ENCODE measurements at places on chromosomes 3 and 15.

- DNase-seq, result no peak
Measured at GRCh38 chr3:88918841-88919240, 188.6 kb upstream of the EPHA3 start.

DNA sequence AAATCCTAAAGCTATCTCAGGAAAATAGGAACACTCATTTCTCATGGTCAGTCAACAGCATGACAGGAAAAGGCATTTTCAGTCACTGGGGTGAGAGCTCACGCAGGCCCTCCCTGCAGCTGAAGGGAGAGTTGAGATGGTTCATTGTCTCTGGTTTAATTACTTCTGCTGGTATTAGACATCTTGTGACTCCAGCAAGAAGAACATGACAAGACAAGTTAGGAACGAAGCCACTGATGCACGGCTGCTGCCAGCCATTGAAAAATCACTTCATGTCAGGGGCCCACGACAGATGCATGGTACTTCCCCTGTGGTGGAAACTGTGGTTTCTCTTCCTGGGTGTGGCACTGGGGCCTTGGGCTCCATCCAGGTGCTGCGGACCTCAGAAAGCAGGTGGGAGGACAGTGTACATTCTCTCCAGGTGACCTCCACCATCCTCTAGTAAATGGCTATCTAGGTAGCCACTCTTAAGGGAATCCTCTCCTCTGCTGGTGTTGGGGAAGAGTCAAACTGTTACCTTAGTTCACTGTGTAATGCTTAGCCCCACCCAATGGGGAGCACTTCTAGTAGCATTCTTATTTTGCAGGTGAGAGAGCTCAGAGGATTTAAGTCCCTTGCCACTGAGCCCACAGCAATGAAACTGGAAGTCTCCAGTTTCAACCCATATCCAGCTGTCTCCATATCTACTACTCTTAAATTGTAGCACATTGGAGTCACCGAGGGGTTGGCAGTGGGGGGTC, 274.2 kb downstream of the LRTM1 start:
- DNase-seq, result no peak

- DNase-seq, result no peak
Measured at GRCh38 chr3:151869181-151869580, 4.3 kb upstream of the SUCNR1 start.

- DNase-seq, result no peak
Measured at GRCh38 chr3:47414666-47415587, 34.1 kb downstream of the PTPN23 start.

GRCh38 chr3:52986938-52987337, 58.9 kb downstream of the SFMBT1 start:
- DNase-seq, result no peak

GRCh38 chr15:92393071-92393979, at the start of gene ST8SIA2:
Gene ST8SIA2 (plus strand): TSS chr15:92393881. CDS start chr15:92394065, 184 bp downstream.
- no peak for DNase-seq

DNA sequence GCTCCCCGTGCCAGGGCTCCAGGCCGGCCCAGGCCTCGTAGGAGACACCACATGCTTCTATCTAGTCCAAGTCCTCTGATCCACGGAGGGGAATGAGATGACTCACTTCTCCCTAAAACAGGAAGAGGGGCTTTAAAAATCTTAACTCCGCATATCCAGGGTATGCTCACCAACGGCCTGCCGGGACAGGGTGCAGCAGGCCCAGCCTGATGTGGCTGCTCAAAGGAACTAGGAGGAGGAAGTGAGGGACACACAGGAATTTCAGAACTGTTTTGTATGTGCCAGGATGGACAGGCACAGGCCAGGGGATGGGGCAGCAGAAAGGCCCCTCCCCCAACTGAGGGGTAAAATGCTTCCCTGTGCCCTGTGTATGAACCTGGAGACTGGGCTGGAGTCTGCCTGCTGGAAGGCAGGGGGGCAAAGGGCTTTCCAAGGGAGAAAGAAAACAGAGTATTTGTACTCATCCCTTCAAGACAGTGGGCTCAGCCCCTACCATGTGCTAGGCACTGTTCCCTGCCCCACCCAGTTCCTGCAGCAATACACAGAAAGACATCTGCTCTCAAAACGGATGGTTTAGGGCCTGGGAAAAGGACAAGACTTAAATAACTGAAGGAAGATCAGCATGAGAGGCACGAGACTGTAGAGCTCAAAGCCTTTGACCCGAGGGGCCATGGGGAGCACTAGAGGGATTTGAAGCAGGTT, 22.1 kb downstream of the CHDH start:
- DNase-seq, result no peak

GRCh38 chr3:59734061-59734460, 684.2 kb upstream of the CFAP20DC start:
- no peak for DNase-seq

DNA sequence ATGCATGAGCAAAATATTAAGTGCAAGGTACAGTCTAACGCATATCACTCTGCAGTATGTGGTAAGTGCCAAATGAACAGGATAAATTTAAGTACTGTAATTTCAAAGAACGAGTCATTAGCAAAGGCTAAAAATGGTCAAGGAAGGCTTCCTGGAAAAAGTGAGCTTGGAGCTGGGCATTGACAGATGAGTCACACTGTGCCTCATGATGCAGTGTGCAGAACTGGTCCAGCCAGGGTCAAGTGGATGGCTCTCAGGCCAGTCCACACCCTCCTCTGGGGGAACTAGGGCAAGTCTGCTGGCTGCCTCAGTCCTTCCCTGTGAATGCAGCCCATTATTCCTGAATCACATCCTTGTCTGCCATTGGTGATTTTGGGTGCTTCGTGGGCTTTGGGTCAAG, 76.3 kb downstream of the CACNA1D start:
- no peak for DNase-seq

DNA sequence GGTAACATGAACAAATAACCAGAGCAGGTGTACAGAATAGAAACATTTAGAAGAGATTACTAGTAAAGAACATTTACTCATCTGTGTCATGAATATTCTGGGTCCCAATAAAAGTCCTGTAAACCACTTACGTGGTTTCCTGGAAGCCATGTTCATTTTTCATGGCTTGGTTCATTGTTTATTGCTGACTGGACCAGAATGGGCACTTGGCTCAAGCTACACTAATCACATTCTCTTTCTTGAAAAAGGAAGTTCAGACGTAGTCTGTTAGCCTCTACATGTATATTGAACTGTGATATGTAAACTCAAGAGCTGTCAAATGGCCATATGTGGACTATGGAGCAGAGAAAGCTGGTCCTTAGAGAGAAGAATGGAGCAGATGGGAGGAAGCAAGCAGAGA, 138.3 kb upstream of the FAM3D start:
- DNase-seq, result no peak

DNA sequence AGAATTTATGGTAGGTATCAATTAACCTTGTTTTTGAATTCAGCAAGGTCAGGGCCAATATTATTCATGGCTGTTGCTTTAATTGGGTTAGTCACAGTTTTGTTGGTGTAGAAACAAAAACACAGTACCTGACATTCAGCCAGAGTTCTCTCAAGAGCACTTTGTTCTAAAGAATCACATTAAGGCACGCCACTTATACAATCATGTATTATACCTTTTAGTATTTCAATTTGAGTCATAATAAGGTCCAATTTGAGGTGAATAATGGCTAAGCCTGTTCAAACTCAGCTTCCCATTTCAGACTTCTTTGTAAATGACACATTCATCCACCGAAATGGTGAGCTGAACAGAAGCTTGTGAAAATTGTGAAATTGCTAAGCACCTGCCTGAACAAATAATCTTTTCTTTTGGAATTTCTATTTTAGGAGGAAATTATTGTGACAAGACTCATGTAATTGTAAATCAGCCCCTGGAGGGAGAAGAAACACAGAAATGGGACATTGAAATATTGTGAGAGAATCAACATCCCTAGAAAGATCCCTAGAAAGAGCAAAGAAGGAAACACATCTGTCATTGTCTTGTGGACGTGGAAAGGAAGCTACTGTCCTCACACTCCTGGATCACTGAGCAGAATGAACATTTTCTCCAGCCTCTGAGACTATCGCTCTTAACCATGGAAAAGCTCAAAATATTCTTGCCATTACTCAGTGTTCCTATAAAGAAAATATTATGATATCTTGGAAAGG, 29.3 kb downstream of the RIOX2 start:
- no peak for DNase-seq

- no peak for DNase-seq
Measured at GRCh38 chr3:128551867-128552266, 58.9 kb upstream of the GATA2 start.

GRCh38 chr3:13648060-13649001, 99.4 kb downstream of the FBLN2 start:
- no peak for DNase-seq

DNA sequence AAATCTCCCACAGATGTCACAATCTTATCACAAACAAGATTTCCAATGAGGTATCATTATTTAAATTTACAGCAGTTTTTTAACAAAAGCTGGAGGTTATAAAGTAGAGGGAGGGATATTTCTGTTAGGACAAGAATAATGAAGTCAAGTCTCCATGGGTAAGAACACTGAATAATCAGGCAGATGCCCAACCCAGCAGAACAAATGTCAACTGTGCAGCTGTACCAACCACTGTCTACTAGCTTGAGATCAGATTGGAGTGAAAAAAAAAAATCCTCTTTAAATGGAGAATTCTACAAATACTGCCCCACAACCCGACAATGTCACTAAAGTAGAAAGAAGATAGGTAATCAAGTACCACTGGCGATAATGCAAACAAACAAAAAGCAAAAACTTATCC, 30.3 kb downstream of the DHX36 start:
- no peak for DNase-seq

DNA sequence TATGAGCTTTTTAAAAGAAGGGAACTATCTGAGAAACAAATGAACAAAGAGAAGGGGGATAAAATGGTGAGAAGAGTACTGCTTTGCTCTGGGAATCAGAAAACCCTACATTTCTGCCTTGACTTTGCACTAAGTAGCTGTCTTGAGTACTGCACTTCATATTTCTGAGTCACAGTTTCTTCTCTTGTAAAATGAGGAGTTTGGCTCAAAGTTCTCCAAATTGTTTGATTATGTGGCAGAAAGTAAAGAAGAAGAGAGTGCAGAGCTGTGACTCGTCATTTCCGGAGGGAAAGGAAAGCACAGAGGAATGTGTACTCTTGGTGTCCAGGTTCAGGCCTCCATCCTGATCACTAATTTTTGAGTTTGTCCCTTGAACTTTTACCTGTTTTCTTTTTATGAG, 54.7 kb downstream of the TP63 start:
- no peak for DNase-seq

DNA sequence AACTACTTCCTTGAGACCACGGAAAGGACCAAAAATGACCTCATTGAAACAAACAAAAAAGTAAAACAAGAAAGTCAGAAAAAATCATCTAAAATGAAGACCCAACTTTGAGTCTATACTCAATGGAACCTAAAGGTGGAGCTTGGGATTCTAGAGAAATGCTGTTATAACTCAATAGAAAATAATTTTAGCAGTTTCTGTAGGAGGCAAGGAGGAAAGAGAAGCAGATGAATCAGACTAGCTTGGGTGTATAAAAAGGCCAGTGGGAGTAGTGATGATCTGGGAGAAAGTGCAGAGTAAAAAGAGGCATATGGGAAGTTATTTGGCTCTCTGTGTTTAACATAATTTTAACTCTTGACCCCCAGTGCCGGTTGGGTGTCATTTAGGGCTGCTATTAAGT, 94.4 kb downstream of the TMCO5A start:
- no peak for DNase-seq

DNA sequence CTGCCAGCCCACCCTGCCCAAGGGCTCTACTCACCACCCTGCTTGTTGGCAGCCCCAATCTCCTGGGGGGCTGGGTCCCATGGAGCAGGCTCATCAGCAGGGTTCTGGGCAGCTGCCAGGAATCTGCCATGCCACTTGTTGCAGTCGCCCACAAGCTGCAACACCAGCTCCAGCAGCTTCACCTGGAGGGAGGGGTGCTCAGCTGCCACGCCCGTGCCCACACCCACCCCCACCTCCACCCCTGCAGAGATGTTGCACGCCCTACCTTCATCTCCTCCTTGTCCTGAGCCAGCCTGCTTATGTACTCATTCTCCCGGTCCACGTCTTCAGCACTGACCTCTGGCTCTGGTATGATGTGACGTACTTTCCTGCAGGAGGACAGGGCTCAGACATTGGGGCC, 77.9 kb upstream of the C2CD4B start:
- no peak for DNase-seq

GRCh38 chr3:189833266-189833665, 202.1 kb downstream of the TP63 start:
- DNase-seq, result no peak

- DNase-seq, result no peak
Measured at GRCh38 chr3:133490468-133491351, 82.8 kb upstream of the CDV3 start.

DNA sequence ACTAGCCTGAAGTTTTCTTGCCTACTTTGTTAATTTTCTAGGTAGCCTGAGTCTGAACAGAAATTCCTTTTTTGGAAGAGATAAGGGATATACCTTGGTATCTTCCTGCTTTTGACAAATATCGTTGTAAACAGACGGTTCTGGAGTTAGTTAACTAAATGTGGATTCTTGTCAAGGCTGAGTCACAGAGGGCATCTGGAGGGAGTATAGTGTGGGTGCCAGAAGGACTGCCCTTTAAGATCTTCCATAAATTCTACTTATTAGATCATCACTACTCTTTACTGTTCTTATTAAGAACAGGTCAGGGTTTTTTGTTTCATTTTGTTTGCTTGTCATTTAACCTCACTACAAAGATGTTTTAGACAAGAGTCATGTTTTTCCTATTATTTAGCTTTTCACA, 125.3 kb upstream of the SKOR1 start:
- DNase-seq, result no peak

GRCh38 chr15:60370105-60370868, 27.5 kb downstream of the ANXA2 start:
- no peak for DNase-seq

DNA sequence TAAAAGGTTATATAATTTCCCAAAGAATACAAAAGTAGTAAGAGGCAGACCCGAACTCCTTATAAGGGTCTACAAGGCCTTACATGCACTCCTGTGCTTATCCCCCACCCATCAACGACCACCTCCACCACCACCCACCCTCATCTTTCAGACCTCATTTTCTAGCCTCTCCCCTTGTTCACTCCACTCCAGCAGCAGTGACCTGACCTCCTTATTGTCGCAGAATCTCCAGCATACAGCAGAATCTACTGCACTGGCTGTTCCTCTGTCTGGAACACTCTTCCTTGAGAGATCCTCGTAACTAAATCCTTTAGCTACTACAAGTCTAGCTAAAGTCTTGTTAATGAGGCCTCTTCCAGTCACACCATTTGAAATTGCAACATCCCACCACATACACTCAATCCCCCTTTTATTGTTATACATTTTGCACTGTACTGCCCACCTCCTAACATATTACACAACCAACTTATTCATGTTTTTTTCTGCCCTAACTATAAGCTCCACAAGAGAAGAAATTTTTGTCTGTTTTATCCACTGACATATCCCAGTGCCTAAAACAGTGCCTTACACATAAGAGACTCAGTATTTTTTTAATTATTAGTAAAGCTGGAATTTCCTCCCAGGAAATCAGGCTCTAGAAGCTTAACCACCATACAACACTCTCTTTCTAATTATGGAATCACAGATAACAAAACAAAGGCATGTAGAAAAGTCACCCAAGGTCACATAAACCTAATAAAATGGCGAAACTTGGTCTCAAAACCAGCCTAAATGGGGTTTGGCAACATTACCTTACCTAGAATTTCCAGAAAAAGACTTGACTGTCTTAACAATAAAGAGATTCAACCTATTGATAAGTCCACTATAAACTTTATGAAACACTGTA, 40.2 kb downstream of the ZNF148 start:
- no peak for DNase-seq
